ENCODE measurements at places on chromosomes 6 and 20. TPM values are rescaled to one million over a fixed set of nuclear protein-coding genes. Genes with fewer than 3 reads are reported as not detected.

Gene ETV7
- total RNA-seq, result 0.45 TPM

GRCh38 chr20:32236048-32236533 lies 28.4 kb downstream of the POFUT1 start:
- peaks cover 16% of the 10 kb centered on the region for H3K4me1 ChIP-seq
- no peak for DNase-seq
- H3K27ac ChIP-seq, result peak overlapping the region; percentile 76
- H3K36me3 ChIP-seq, result peaks cover 38% of the 10 kb centered on the region
- no peak overlapping the region for H3K4me3 ChIP-seq
- no peaks in the 10 kb centered on the region for H3K27me3 ChIP-seq

DNA sequence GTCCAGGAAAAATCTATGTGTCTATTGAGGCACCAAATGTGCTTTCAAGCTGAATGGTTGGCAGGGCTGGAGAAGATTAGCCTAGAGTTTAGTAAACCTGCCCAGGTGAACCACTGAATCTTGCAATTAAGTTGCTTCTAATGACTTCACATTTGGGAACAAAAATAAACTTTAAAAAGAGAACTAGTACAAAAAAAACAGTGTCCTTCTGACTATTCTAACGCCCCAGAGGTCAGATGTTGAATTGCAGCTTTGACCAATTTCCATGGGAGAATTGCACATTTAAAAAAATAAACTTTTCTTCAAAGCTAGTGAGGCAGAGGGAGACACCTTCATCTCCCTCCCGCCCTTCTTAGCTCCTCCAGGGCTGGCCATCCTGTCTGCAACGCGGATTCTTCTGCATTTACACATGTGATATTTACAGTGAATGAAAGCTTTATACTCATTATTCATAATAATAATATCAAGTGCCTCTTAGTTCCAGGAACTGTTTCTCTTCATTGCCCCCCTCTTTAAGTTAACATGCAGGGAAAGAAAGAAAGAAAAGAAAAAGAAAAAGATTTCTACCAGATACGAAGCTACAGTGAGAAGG lies 270.2 kb downstream of the SMOC2 start:
- DNase-seq, result no peak
- H3K36me3 ChIP-seq, result no peaks in the 10 kb centered on the region
- H3K27me3 ChIP-seq, result peaks cover 4% of the 10 kb centered on the region
- H3K27ac ChIP-seq, result no peak overlapping the region
- no peak overlapping the region for H3K4me3 ChIP-seq
- peaks cover 15% of the 10 kb centered on the region for H3K4me1 ChIP-seq

GRCh38 chr6:87027021-87027420 lies 67.9 kb downstream of the CGA start:
- DNase-seq, result no peak
- H3K27ac ChIP-seq, result no peak overlapping the region
- H3K27me3 ChIP-seq, result no peaks in the 10 kb centered on the region
- H3K4me3 ChIP-seq, result no peak overlapping the region
- H3K36me3 ChIP-seq, result no peaks in the 10 kb centered on the region
- peaks cover 4% of the 10 kb centered on the region for H3K4me1 ChIP-seq

GRCh38 chr6:10719964-10720264 lies 3.0 kb upstream of the TMEM14C start:
- H3K27ac ChIP-seq, result no peak overlapping the region
- no peak overlapping the region for H3K4me3 ChIP-seq
- H3K27me3 ChIP-seq, result no peaks in the 10 kb centered on the region
- peaks cover 3% of the 10 kb centered on the region for H3K36me3 ChIP-seq
- peaks cover 24% of the 10 kb centered on the region for H3K4me1 ChIP-seq
- DNase-seq, result no peak

GRCh38 chr20:61742097-61742825 lies 323.4 kb downstream of the TAF4 start:
- peak overlapping the region; percentile 47 for H3K27ac ChIP-seq
- no peak for DNase-seq
- H3K4me1 ChIP-seq, result peaks cover 18% of the 10 kb centered on the region
- peaks cover 4% of the 10 kb centered on the region for H3K27me3 ChIP-seq
- no peak overlapping the region for H3K4me3 ChIP-seq
- no peaks in the 10 kb centered on the region for H3K36me3 ChIP-seq

GRCh38 chr20:49674383-49675352 lies 39.0 kb downstream of the B4GALT5 start:
- H3K4me1 ChIP-seq, result peaks cover 64% of the 10 kb centered on the region
- H3K36me3 ChIP-seq, result no peaks in the 10 kb centered on the region
- no peak overlapping the region for H3K4me3 ChIP-seq
- no peak for DNase-seq
- peak overlapping the region; percentile 52 for H3K27ac ChIP-seq
- H3K27me3 ChIP-seq, result no peaks in the 10 kb centered on the region

DNA sequence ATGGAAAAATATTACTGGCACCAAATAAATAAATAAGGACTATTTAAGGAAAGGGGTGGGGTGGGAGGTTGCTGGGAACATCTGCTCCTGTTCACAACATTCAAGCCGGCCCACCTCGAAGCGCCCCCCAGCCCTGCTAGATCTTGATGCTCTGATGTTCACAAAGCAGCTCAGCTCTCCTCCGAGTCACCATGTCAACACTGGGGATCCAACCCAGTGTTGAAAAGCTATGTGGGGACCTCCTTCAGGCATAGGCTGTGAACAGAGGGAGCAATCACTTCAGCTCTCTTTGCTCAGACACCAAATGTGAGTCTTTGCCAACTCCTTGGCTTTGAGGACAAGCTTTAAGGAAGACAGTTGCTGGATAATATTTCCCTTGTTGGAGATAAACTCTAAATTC lies 176.8 kb upstream of the NT5E start:
- H3K4me3 ChIP-seq, result no peak overlapping the region
- no peak for DNase-seq
- H3K27ac ChIP-seq, result no peak overlapping the region
- no peaks in the 10 kb centered on the region for H3K4me1 ChIP-seq
- H3K36me3 ChIP-seq, result no peaks in the 10 kb centered on the region
- no peaks in the 10 kb centered on the region for H3K27me3 ChIP-seq

GRCh38 chr6:112044856-112045255 lies 9.0 kb upstream of the CCN6 start:
- no peak for DNase-seq
- H3K4me3 ChIP-seq, result no peak overlapping the region
- no peaks in the 10 kb centered on the region for H3K36me3 ChIP-seq
- H3K27ac ChIP-seq, result peak overlapping the region; percentile 73
- peaks cover 22% of the 10 kb centered on the region for H3K4me1 ChIP-seq

DNA sequence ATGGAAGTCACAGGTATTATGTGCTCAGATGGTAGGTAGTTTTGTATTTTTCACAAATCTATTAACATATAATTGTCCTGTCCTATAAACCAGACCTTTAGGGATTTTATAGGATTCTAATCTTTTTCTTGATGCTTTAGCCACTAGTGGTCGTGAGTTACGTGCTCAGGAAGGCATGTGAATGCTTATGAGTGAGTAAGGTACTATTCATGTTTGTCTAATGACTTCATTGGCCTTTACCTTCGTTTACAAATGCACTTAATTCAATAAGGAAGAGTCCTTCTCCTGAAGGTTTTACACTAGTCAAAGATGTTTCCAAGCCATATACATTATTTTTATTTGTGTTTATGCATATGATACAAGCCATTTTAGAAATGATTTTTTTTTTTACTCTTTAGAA lies 23.0 kb downstream of the PACRG start:
- H3K27ac ChIP-seq, result no peak overlapping the region
- no peaks in the 10 kb centered on the region for H3K4me1 ChIP-seq
- no peaks in the 10 kb centered on the region for H3K27me3 ChIP-seq
- H3K36me3 ChIP-seq, result no peaks in the 10 kb centered on the region

DNA sequence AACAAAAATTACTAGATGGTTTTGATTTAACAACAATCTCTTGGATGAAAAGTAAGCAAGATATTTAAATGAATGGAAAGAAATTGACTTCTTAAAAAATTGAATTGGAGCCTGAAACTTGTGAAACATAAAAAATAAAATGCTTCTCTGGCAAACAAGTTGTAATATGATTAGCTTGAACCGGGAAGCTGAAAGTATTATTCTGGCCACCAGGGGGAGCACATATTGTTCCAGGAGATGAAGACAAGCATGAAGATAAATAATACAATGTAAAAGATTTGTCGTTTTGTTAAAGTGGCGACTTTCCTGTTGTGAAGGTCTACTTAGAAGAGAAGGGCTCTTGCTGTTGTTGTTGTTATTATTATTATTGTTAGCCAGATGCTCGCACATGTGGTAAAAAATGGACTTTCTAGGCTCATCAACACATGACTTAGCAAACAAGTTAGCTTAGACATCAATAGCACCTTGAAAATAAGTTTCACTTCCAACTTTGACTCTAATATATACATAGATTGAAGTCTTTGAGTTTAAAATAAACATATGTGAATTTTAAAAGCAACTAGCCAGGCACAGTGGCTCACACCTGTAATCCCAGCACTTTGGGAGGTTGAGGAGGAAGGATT lies 14.2 kb downstream of the PAX1 start:
- no peaks in the 10 kb centered on the region for H3K4me1 ChIP-seq
- H3K36me3 ChIP-seq, result no peaks in the 10 kb centered on the region
- H3K4me3 ChIP-seq, result no peak overlapping the region
- H3K27me3 ChIP-seq, result peaks cover 50% of the 10 kb centered on the region
- no peak overlapping the region for H3K27ac ChIP-seq

Gene CST7
- total RNA-seq, result not detected

- DNase-seq, result no peak
- H3K27me3 ChIP-seq, result no peaks in the 10 kb centered on the region
- H3K27ac ChIP-seq, result no peak overlapping the region
- peaks cover 39% of the 10 kb centered on the region for H3K4me1 ChIP-seq
- no peaks in the 10 kb centered on the region for H3K36me3 ChIP-seq
Observed at GRCh38 chr6:52303178-52303577, 18.6 kb upstream of the MCM3 start.

Gene HMGCLL1
- 2.4 TPM for total RNA-seq

Gene RAB44
- not detected for total RNA-seq

GRCh38 chr20:53599378-53599777 lies 5.7 kb upstream of the ZNF217 start:
- peak overlapping the region; percentile 29 for H3K27ac ChIP-seq
- DNase-seq, result no peak
- no peaks in the 10 kb centered on the region for H3K36me3 ChIP-seq
- H3K27me3 ChIP-seq, result no peaks in the 10 kb centered on the region

DNA sequence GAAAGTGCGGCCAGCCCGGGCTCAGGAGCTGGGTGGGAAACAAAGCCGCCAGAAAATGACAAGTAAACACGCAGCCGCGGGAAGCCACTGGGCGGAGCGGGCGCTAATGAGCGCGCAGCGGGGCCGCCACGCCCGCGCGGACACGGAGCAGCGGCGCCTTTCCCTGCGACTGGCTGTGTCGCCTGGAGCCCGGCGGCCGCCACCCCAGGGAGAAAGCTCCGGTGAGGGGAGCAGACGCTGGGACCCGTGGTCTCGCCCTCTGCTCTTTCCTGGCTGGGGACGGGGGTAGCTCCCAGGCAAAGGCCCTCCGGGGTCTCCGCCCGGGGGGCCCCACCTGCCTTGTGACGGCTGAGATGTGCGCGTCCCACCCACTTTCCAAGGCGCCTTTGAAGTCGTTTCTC lies 54.9 kb downstream of the PRR18 start:
- peaks cover 1% of the 10 kb centered on the region for H3K4me1 ChIP-seq
- peaks cover 71% of the 10 kb centered on the region for H3K27me3 ChIP-seq
- no peak for DNase-seq
- H3K27ac ChIP-seq, result no peak overlapping the region

- DNase-seq, result no peak
- peaks cover 29% of the 10 kb centered on the region for H3K4me1 ChIP-seq
- H3K36me3 ChIP-seq, result no peaks in the 10 kb centered on the region
- no peak overlapping the region for H3K4me3 ChIP-seq
- peak overlapping the region; percentile 49 for H3K27ac ChIP-seq
- H3K27me3 ChIP-seq, result no peaks in the 10 kb centered on the region
Observed at GRCh38 chr6:25359891-25360290, 80.7 kb downstream of the CARMIL1 start.

DNA sequence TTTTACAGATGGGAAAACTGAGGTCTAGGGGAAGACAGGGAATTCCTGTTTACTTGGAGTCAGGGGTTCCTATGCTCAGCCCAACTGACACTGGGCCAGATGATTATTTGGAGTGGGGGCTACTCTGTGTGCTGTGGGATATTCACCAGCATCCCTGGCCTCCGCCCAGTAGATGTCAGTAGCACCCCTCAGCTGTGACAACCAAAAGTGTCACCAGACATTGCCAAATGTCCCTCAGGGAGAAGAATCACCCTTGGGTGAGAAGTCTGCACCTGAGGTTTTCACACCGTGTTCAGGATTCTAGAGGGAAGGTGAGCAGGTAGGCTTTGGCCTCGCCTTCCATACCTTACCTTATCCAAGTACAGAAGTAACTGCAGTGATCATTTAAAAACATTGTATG lies 27.6 kb downstream of the CDH26 start:
- no peaks in the 10 kb centered on the region for H3K36me3 ChIP-seq
- DNase-seq, result no peak
- H3K4me3 ChIP-seq, result no peak overlapping the region
- peaks cover 3% of the 10 kb centered on the region for H3K4me1 ChIP-seq
- no peak overlapping the region for H3K27ac ChIP-seq

DNA sequence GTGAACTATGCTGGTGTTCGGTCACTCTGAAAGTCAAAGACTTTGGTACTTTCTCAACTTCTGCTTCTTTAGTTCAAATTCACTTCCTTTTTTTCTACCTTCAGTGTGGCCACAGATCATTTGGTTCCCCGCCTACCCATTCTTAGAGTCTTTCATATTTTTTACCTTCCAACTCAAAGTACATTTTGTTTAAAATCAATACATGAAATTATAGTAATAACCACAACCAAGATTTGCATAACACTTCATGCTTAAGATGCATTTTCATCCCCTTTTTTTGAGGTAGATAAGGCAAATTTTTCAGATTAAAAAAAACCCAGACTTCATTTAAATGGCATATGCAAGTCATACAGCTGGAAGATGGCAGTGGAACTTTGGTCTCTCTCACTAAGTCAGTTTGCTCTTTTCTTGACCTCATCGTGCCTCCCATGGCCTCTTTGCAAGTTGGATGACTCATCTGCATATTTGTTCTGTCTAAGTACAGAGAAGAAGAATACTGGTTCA lies 11.9 kb upstream of the CNR1 start:
- H3K4me1 ChIP-seq, result no peaks in the 10 kb centered on the region
- H3K36me3 ChIP-seq, result no peaks in the 10 kb centered on the region
- H3K27ac ChIP-seq, result no peak overlapping the region
- no peak for DNase-seq
- H3K27me3 ChIP-seq, result peaks cover 7% of the 10 kb centered on the region
- H3K4me3 ChIP-seq, result no peak overlapping the region

Gene APOBEC2
- total RNA-seq, result 0.51 TPM

- H3K27me3 ChIP-seq, result peaks cover 6% of the 10 kb centered on the region
- peaks cover 6% of the 10 kb centered on the region for H3K4me1 ChIP-seq
- DNase-seq, result no peak
- no peaks in the 10 kb centered on the region for H3K36me3 ChIP-seq
- H3K4me3 ChIP-seq, result no peak overlapping the region
Observed at GRCh38 chr6:3627501-3627900, 124.0 kb downstream of the PXDC1 start.

GRCh38 chr6:15536198-15536955 lies 126.5 kb downstream of the DTNBP1 start:
- no peak overlapping the region for H3K27ac ChIP-seq
- peaks cover 14% of the 10 kb centered on the region for H3K36me3 ChIP-seq
- H3K27me3 ChIP-seq, result no peaks in the 10 kb centered on the region
- H3K4me1 ChIP-seq, result peaks cover 12% of the 10 kb centered on the region
- no peak overlapping the region for H3K4me3 ChIP-seq

GRCh38 chr20:57699395-57699794 lies 10.4 kb downstream of the PMEPA1 start:
- H3K27me3 ChIP-seq, result no peaks in the 10 kb centered on the region
- H3K4me3 ChIP-seq, result no peak overlapping the region
- no peaks in the 10 kb centered on the region for H3K36me3 ChIP-seq
- no peak for DNase-seq
- no peak overlapping the region for H3K27ac ChIP-seq

Gene AGER
- total RNA-seq, result 28.1 TPM

Gene GABRR1
- total RNA-seq, result not detected

Gene IMPG1
- not detected for total RNA-seq

Gene GRIK2
- total RNA-seq, result 2.9 TPM

Gene C6orf132
- 22.4 TPM for total RNA-seq
